ENCODE measurements at places on chromosomes 16 and 17.

DNA sequence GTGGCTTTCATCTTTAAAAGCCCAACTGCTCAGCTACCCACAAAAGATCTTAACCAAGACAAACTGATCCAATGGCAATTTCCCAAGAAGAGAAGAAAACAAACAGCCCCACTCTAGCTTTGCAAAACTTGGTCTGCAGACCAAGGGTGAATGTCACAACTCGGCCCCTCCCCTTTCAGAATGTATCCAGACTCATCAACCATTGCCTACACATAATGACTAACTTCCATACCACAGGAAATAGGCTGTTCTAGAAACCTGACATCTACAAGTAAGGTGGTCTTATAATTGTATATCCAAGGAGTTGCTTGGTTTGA lies 16.0 kb downstream of the DCUN1D3 start:
- no peak for DNase-seq

DNA sequence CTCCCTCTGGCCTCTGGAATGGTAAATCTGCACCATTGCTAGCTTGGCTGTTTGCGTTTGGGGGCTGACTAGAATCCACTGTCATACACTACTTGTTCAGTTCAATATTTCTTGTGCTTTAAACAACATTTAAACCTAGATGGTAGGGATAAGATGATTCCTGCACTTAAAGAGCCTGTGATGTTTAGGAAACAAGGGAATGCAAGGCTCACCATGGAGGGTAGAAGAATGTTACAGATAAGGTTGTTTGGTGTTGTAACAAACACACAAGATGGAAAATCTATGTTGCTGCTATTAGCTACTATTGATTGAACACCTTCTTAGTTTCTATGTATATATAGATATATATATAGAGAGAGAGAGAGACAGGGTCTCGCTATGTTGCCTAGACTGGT lies 31.4 kb downstream of the YPEL2 start:
- DNase-seq, result no peak

DNA sequence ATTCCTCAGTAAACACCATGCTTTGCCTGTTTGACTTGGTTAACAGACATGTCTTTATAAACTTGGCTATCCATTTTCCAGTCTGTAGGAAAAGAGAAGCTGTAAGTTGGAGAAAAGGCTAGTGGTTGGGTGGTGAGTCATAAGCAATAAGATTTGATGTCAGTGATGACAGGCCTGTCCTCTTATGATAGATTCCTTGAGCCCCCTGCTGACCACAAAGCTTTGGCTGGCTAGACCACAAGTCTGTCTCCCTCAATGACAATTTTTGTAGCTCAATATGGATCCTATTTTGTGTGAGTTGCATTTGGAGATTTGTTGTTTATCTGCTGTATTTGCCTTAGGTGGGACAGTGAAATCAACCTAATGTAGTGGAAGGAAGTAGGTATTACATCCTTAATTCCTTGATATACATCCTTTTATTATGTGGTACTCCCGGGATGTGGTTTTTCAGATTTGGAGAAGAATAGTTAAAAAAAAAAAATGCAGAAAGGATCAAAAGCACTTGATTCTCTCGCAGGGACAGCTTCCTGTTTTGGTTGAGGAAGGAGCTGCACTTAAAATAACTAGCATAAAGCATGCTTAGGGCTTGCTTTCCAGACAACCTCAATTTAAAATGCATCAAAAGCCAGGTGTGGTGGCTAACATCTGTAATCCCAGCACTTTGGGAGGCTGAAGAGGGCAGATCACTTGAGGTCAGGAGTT lies 67.4 kb downstream of the SIAH1 start:
- no peak for DNase-seq

- no peak for DNase-seq
These were observed 42.1 kb downstream of the CYB5B start for GRCh38 chr16:69466547-69466946.

- no peak for DNase-seq
These were observed 17.1 kb upstream of the CORO1A start for GRCh38 chr16:30166202-30166902.

GRCh38 chr16:9297437-9298113 lies 206.1 kb downstream of the HAPSTR1 start:
- no peak for DNase-seq

DNA sequence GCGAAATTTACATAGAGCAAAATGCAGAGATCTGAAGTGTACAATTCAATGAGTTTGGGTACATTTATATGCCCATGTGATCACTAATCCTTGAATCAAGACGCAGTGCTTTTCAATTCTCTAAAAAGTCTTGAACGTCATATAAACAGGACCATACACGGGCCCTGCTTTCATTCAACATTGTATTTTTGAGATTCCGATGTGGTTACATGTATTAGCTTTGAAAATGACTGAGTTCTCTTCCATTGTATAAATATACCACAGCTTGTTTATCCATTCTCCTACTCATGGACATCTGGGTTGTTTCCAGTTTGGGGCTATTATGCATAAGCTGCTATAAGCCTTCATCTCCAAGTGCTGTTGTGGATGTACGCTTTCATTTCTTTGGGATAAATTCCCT lies 45.5 kb downstream of the ZCCHC14 start:
- no peak for DNase-seq

GRCh38 chr17:45288825-45289224 lies 26.9 kb upstream of the SPATA32 start:
- no peak for DNase-seq

Data from NCI-H510A treated with DMSO at 0.1 percent for 48 hours (cell line).